ENCODE measurements at places on chromosomes 4 and X.
A peak's percentile ranks its signal among the peaks of the same experiment; 100 is the strongest.

DNA sequence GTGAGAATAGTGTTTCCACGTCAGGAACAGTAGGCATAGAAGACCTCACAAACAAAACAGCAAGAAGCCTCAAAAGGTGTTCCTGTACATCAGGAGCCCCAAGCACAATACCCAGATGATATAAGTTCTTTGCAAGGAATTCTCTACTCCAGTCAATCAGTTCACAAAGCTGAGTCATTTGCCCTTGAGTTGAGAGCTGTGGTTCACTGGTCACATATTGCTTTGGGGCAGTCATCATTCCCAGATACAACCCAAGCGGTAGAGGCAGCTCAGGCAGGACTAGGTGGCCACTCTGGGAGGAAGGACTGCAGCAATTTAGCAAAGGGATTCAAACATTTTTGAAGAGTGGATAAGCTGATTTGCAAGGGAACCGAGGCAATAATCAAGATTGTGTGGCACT, 551.5 kb upstream of the ZFP42 start:
- peak; percentile 49 for DNase-seq

DNA sequence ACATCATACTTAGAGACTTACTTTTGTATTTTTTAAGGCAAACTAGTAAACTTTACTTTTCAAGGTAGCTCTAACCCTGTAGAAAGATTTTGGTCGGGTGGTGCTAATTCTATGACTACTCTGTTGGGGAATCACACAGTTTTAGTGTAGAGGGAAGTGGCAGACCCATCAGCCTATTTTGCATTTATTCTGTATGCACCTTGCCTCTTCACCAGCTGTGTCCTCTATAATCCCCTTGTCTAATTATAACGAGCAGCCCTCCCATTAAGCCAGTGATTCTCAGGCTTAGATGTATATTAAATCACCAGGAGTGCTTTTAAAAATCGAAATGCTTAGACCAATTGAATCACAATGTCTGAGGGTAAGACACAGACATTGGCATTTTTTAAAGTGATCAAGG, 78.1 kb downstream of the GALNT7 start:
- DNase-seq = no peak

DNA sequence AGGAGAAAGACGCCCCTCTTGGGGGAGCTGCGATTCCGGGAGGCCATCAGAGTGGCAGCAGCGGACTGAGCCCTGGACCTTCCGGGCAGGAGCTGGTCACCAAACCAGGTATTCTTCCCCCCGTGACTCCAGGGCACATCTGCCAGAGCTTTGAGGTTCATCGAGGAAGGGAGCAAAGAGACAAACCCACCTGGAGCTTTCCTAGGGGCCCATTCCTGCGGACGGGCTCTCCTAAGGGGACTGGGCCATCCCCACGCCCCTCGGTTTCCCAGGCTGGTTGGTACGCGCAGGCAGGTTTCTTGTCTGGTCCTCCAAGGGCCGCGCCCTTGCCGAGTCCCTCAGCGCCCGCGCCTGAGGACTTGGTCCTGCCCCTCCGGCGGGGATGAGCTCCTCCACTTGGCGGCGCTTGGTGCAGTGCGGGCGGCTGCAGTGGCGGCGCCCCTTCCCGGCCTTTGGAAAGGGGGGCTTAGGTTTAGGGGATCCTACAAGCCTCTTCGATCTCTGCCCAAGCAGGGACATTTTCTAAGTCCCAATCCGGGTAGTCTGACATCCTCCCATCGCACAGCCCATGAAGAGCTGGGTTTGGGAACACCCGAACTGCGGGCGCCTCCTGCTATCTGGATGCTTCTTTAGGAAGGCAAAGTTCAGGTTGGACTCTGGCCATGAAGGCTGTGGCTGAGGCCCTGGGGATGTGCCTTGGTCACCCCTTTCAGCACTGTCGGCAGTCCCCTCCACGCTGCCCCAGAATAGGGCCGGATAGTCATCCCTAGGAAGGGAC, 538 bp downstream of the STBD1 start:
- peak; percentile 63 for DNase-seq

DNA sequence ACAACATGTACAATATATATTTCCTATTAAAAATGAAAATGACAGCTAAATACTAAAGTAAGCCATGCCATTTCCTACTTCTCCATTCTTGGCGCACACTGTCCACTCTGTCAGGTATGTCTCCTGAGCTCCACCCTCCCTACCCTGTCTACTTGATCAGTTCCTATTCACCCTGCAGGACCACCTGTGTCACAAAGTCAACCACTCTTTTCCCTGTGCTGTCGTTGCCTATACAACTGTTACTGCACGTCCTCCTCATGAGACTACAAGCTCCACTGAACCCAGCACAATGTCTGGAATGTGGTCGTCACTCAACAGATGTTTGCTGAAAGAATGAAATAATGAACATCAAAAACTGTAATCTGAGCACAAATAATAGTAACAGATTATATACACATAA, 54.9 kb downstream of the SLC9A7 start:
- no peak for DNase-seq

GRCh38 chr4:40546506-40546905, 83.2 kb downstream of the RBM47 start:
- DNase-seq = no peak

- no peak for DNase-seq
These were observed 7.2 kb downstream of the CRMP1 start for GRCh38 chr4:5885733-5886132.

- no peak for DNase-seq
These were observed 49.2 kb downstream of the FGFRL1 start for GRCh38 chr4:1060621-1061020.

GRCh38 chrX:38627683-38628082, 66.3 kb downstream of the TSPAN7 start:
- peak; percentile 8 for DNase-seq

- DNase-seq = peak; percentile 53
These were observed 208.7 kb downstream of the SOWAHB start for GRCh38 chr4:76689145-76689817.

- no peak for DNase-seq
These were observed 86.8 kb upstream of the VEGFC start for GRCh38 chr4:176879380-176880116.

- DNase-seq = peak; percentile 3
These were observed 64.4 kb upstream of the ACSL4 start for GRCh38 chrX:109797311-109797975.

DNA sequence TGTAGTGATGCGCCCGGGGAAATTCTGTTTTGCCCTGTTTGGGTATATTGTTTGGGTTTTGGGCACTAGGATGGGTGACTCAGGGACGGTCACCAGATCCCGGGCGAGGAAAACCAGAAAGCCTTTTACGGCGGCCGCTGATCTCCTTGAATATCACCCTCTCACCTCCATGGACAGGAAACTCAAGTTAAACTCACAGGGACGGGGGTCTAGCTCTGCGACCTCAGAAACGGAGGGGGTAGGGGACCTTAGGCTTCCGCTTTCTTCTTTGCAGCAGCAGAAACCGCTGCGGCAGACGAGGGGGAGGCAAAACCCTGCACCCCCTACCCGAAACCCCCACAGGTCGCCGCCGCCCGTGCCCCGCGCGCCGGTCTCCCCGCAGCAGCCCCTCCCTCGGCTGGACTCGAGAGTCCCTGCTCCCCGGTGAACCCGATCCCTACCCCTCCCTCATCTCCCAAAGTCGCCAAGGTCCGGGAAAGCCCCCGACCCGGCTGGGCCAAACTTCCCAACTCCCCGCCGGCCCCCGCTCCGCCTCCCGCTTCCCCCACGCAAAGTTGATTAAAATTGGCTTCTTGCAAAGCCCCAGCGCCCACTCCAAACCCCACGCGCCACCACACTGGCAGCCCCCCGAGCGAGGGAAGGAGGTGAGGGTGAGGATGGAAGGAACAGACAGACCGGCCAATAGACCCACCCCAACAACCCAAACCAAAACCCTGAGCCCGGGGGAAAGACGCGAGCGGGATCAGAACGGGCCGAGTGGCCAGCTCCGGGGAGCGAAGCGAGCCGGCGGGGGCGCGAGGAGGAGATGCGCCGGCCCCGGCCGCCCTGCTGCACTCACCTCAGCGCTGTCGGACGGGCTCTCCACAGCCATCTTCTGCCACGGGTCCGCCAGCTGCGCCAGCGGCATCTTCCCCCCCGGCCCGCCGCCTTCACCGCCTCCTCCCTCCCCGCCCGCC, 705 bp downstream of the RPS6KA3 start:
- no peak for DNase-seq

- DNase-seq = no peak
These were observed 79.4 kb downstream of the LUZP4 start for GRCh38 chrX:115368876-115369275.

GRCh38 chr4:6840062-6840976, 57.8 kb downstream of the KIAA0232 start:
- DNase-seq = peak; percentile 61

DNA sequence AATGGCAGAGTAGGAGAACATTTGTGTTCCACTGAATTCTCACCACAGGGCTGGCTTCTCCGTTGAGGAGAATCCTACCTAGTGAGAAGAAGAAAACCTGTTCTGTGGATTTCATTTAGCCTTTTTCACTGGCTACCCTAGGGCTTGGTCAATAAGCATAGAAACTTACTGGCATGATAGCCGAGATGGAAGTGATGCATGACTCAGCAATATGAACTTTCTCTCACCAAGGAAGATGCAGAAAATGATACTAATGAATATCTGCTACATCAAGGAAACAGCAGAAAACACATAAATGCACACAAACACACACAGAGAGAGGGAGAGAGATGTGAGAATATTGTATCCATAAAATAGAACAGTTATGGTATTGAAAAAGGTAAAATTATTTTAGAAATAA, 216.3 kb downstream of the HHIP start:
- DNase-seq = no peak

GRCh38 chr4:142414366-142414990, 431.6 kb downstream of the INPP4B start:
- no peak for DNase-seq

- no peak for DNase-seq
These were observed 178.8 kb downstream of the DCLK2 start for GRCh38 chr4:150256841-150257730.

- DNase-seq = no peak
These were observed 21.2 kb downstream of the TRIML1 start for GRCh38 chr4:188160406-188160805.

DNA sequence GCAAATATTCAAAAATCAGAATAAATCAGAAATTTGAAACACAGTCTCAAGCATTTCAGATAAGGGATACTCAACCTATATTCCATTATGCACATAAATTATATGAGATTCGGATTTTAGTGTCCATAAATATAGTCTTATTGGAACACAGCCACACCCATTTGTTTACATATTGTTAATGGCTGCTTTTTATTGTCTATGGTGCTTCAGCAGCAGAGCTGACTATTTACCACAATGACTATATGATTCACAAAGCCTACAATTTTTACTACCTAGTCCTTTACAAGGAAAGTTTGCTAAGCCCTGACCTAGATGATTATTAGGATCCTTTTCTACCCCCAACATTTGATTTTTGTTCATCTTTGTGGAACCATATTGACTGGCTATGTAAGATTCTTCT, 63.9 kb downstream of the IL1RAPL1 start:
- no peak for DNase-seq

- DNase-seq = peak; percentile 39
These were observed 5.5 kb downstream of the INPP4B start for GRCh38 chr4:142840516-142841123.

- no peak for DNase-seq
These were observed 151.6 kb downstream of the FBXO8 start for GRCh38 chr4:174131901-174132300.

DNA sequence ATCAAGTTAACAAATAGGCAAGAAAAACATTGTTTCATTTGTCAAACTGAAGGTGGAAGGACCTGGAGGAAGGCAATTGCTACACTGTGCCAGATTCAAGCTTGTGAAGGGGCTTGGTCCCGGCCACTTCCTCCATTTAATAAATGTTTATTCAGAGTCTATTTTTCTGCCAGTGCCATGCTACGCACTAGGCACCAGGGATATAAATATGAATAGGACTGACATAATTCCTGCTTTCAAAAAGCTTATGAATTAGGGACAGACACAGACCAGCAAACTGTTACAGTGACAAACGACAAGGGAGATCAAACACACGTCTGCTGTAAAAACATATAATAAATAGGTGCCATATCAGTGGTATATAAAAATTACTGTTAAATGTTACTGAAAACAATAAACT, 571 bp downstream of the TLR6 start:
- DNase-seq = no peak

GRCh38 chrX:1378306-1378759, 13.6 kb downstream of the SLC25A6 start:
- DNase-seq = no peak

DNA sequence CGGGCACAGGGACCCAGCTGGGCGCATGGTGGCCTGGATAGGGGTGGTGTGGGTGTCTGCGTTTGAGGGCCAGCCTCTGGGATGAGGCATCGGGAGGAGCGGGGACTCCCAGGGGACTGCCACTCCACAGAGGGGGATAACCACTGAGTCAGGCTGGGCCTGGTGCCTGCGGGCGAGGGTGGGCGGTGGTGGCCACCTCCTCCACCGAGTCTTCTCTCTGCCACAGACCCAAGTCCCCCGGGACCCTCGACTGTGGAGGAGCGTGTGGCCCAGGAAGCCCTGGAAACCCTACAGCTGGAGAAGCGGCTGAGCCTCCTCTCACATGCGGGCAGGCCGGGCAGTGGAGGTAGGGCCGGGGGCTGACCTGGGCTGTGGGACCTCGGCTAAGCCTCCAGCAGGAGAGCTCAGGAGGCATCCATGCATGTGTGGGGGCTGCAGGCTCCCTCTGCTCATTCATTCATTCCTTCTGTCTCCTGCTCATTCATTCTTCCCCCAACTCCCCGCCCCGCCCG, 26.4 kb downstream of the DOK7 start:
- DNase-seq = no peak

DNA sequence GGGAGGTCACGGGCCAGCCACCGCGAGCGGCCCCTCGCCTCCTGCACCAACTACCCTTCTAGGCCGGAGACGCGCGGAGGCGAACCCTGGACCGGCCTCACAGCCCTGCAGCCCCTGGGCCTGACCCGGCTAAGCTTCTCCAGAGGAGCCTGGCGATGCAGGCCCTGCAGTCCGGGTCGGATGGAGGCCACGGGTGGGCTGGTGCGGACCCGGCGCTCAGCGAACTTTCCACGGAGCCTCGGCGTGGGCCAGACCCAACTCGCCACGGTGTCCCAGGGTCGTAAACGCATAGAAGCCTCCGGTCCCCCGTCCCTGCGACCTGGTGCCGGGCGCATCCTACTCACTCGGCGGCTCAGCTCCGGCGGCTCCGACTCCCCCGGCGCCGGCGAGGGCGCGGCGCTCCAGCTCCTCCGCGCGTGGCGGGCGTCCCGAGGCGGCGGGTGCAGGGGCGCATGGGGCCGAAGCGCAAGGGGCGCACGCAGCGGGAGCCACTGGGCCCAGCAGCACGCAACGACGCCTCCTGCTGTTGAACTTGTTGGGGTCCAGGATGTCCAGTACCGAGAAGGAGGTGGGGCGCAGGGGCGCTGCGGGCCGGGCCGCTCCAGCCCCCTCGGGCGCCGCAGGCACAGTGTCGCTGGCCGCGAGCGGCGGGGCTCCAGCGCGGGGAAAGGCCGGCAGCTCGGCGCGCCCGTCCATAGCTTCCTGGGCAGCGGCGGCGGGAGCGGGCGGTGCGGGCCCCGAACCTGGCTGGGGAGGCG, 427 bp downstream of the NKX1-1 start:
- no peak for DNase-seq

DNA sequence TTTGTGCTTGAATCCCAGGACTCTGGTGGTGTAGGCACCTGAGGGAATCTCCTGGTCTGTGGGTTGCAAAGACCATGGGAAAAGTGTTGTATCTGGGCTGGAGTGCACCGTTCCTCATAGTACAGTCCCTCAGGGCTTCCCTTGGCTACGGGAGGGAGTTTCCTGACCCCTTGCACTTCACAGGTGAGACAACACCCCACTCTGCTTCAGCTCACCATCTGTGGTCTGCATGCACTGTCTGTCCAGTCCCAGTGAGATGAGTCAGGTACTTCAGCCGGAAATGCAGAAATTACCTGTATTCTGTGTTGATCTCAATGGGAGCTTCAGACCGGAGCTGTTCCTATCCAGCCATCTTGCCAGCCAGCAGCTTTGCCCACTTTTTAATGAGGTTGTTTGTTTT, 353.0 kb upstream of the IRS4 start:
- DNase-seq = no peak

Data from EL (cell line).